Pons (tissue), 1 donor: ENCODE measurements at places on chromosomes 1 and 21.

DNA sequence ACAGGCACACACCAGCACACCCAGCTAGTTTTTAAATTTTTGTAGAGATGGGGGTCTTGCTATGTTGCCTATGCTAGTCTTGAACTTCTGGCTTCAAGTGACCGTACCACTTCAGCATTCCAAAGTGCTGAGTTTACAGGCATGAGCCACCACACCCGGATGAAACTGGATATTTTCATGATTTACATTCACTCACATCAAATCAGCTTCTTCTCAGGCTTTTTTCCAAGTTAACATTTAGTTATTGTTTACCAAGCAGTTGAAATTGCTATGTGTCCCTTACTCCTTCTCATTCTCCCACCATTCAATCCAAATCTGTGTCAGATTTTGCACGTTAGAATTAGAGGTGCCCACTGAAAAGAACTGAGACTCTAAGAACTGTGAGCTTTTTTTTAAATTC lies 18.4 kb downstream of the RIT1 start:
- no peak for DNase-seq

- no peak for DNase-seq
Observed at GRCh38 chr1:204350312-204350711, 9.4 kb downstream of the PLEKHA6 start.

GRCh38 chr1:101148980-101149379 lies 87.8 kb upstream of the S1PR1 start:
- peak; percentile 38 for DNase-seq

- DNase-seq = no peak
Observed at GRCh38 chr1:160755461-160755860, 16.4 kb downstream of the SLAMF7 start.

GRCh38 chr1:7930645-7931445 lies 9.8 kb downstream of the TNFRSF9 start:
- no peak for DNase-seq

DNA sequence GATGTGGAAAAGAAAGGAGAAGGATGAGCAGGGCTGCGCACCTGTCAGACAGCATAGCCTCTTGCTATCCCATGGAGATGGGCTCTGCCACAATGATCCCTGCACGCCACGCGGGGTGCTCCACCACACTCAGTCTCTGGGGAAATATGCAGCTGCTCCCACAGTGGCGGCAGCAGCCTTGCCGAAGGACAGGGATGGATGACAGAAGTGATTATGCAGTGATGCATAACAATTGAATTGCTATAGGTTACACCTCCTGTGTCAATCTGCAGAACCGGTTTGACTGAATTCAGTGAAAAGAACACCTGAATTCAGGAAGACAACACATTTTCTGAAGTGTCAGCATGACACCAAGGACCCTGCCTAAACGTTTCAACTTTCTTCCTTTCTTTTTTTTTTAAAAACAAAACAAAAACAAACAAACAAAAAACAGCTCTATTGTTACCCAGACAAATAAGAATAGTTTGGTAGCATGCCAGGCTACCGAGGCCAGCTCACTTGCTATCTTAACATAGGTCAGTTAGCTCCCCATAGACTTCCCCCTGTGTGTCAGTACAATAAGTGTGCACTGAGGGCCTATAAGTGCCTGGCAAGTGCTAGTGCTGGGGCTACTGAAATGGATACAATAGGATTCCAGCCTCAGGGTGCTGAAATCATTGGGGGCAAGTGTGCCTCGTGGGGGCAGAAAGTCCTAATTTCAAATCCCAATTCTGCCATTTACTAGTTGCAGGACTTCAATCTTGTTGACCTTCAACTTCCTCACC lies 127.6 kb upstream of the LMO4 start:
- no peak for DNase-seq

GRCh38 chr1:220219865-220220698 lies 52.2 kb downstream of the RAB3GAP2 start:
- no peak for DNase-seq
